ENCODE measurements at places on chromosomes 1 and 21. TPM values are rescaled to one million over a fixed set of nuclear protein-coding genes. Genes with fewer than 3 reads are reported as not detected.

DNA sequence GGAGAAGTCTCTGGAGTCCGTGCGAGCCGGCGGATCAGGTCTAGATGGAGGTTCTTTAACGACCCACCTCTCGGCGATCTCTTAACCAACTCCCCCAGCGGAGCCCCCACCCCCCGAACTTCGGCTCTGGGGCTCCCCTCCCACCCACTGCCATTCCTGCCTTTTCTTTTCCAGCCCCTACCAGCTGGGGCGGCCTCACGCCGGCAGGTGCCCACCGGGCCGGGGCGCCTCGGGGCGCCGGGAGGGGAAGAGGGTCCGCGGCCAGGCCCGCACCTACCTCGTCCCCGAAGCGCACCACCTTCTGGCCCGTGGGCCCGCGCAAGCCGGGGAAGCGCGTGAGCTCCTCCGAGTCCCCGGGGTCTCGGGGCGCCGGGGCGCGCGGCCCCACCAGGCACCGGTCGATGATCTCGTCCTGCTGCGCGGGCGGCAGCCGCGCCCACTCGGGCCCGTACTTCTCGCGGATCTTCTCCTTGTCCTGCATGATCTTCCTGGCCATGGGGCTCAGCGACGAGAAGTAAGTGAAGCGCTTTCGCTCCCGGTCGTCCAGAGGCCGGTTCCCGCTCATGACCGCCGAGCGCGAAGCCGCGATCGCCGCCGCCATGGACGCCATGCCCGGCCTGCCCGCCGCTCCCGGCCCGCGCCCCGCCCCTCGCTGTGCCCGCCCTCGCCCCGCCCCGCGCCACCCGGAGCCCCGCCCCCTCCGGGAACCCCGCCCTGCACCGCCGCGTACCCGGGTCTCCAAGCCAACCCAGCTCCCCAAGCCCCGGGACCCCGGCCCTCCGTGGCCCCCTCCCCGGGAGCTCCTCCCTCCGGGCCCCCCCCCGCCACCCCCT lies at the start of gene C1orf198:
C1orf198 (minus strand) TSS at position 619 of the 833 bp plus-strand sequence; CDS start at position 610, 9 bp downstream.
- DNase-seq, result peak; percentile 80

GRCh38 chr21:46560568-46561444 lies 44.1 kb downstream of the S100B start:
- DNase-seq, result no peak

- DNase-seq, result no peak
Measured at GRCh38 chr1:232737917-232738316, 67.3 kb upstream of the MAP10 start.

Gene MX2
- not detected for total RNA-seq

Gene PCNT
- total RNA-seq, result 60.4 TPM

- no peak for DNase-seq
Measured at GRCh38 chr21:39258207-39258606, 55.2 kb downstream of the BRWD1 start.

DNA sequence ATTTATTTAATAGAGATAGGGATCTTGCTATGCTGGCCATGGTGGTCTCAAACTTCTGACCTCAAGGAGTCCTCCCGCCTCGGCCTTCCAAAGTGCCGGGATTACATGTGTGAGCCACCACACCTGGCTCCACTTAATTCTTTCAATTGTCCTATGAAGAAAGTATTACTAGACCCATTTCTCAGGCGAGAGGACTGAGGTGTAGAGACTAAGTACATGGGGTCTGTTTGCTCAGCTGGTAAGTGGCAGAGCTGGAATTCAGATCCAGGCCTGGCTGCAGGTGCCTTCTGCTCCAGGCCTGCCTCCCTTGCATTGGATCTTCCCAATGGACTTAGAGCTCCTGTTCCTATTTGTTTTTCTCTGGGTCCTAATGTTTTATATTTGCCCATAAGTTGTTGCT lies 55.5 kb downstream of the HTR6 start:
- no peak for DNase-seq

DNA sequence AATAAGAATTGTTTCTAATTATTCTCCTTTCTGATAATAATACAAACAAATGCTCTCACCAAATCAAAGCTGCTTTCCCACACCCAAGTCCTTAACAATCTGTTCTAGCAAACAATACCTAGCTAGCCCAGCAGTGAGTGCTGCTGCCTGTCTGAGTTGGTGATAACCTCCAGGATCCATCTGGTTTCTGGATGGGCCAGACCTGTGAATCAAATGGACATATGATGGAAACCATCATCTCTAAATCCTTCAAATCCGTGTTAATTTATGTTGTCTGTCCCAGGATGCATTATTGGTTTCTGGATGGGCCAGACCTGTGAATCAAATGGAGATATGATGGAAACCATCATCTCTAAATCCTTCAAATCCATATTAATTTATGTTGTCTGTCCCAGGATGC lies 1230.0 kb downstream of the AMY1C start:
- DNase-seq, result no peak

GRCh38 chr1:18575620-18576019 lies 55.0 kb upstream of the PAX7 start:
- peak; percentile 81 for DNase-seq

Gene S100A3
- not detected for total RNA-seq

Gene FNDC10
- total RNA-seq, result 14.3 TPM

GRCh38 chr1:29114654-29115053 lies 9.0 kb downstream of the TMEM200B start:
- no peak for DNase-seq

Gene LYPD8
- total RNA-seq, result not detected

Data from neural crest cell (in vitro differentiated cells).